ENCODE measurements at places on chromosomes 13 and 19.

DNA sequence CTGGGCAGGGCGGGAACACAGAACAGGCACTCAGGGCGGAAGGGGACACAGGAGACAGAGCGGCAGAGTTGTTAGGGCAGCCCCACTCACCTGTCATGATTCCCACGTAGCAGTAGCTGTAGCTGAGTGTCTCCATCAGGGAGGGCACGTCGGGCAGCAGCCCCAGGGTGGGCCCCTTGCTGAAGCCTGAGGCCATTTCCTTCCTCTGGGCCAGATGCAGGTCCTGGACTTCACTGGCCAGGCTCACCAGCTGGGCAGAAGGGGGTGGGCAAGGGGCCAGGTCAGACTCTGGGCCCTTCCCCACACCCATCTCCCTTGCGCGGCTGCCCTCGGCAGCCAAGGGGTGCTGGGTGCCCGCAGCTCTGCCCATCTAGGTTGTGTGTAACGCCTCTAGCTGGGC, 5.9 kb downstream of the MBOAT7 start:
- DNase-seq: no peak

DNA sequence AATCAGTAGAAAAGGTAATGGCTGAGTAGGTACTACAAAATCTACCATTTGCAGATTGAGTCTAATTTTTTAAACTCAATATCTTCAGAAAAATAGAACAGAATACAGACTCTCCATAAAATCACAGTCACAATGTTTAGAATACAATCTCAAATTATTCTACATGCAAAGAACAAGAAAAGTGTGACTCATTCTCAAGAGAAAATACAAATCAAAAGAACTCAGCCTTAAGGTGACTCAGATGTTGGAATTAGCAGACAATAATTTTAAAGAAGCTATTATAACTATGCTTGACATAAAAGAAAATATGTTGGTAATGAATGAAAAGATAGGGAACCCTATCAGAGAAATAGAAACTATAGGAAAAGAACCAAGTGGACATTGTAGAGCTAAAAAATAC, 78.9 kb downstream of the RXFP2 start:
- no peak for DNase-seq

- no peak for DNase-seq
Measured at GRCh38 chr13:75702476-75702875, 66.3 kb downstream of the LMO7 start.

DNA sequence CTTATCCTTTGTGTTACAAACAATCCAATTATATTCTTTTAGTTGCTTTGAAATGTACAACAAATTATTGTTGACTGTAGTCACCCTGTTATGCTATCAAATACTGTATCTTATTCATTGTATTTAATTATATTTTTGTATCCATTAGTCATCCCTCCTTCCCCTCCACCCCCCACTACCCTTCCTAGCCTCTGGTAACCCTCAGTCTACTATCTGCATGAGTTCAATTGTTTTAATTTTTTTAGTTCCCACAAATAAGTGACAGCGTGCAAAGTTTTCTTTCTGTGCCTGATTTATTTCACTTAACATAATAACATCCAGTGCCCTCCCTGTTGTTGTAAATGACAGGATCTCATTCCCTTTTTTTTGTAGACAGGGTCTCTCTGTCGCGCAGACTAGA, 4.5 kb downstream of the SAE1 start:
- no peak for DNase-seq

DNA sequence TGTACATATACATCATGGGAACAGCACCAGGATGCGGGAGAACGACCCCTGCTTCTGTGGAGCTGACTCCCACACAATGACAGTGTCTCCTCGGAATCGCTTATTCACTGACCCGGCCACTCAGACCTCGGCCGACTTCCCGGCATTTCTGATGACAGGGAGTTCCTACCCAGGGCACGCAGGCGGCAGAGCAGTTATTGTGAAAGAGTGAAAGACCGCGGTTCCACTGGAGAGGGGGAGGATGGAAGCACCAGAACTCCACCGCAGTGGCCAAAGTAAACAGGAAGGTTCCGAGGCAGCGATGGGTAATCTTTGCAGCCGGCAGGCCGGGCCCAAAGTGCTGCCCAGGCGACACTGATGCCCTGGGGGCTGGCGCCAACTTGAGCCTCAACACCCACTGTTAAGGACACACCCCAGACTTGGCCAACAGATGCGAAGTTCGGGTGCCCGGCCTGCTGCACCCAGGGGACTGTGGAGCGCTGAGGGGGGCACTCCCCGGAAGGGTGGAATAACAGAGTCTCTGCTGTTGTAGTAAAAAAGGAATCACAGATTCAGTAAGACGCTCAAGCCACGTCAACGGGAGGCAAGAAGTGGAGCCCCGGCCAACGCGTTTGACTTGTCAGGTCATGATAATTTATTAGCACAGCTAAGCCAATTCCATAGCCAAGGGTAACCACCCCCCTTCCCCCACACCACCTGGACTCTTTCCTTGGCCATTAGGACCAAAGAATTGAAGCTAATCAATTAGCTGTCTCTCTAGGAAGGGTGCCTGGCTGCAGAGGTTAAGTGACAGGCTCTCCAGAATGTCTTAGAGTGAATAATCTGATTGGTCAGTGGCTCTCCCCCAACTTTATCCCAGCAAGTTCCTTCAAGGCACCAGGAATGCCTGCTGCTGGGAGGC, 5.8 kb downstream of the MLLT1 start:
- no peak for DNase-seq

GRCh38 chr13:35787937-35788336, 311.4 kb upstream of the MAB21L1 start:
- no peak for DNase-seq

GRCh38 chr13:27522847-27523246, 72.5 kb upstream of the MTIF3 start:
- DNase-seq: no peak

All from CD4-positive, alpha-beta T cell treated with Interleukin-10 for 1 hour (primary cell).